ENCODE measurements at places on chromosomes 4 and X. TPM values are rescaled to one million over a fixed set of nuclear protein-coding genes. Genes with fewer than 3 reads are reported as not detected.
A peak's percentile ranks its signal among the peaks of the same experiment; 100 is the strongest.

Gene CXCL3
- not detected for total RNA-seq

Gene LONRF3
- total RNA-seq = 4.5 TPM

Gene CLNK
- total RNA-seq = not detected

Gene PRDM8
- 3.0 TPM for total RNA-seq

Gene SLC39A8
- total RNA-seq = 66.9 TPM

Gene AMOT
- 1.4 TPM for total RNA-seq

Gene GABRG1
- not detected for total RNA-seq

Gene TMPRSS11A
- total RNA-seq = not detected

- no peaks in the 10 kb centered on the region for H3K4me1 ChIP-seq
- H3K36me3 ChIP-seq = no peaks in the 10 kb centered on the region
- no peaks in the 10 kb centered on the region for H3K27me3 ChIP-seq
- H3K4me3 ChIP-seq = no peak overlapping the region
Observed at GRCh38 chrX:143781103-143781502, 60.6 kb upstream of the SPANXN2 start.

- H3K4me1 ChIP-seq = peaks cover 30% of the 10 kb centered on the region
- H3K27me3 ChIP-seq = no peaks in the 10 kb centered on the region
- peaks cover 20% of the 10 kb centered on the region for H3K36me3 ChIP-seq
- DNase-seq = peak; percentile 73
- peak overlapping the region; percentile 49 for H3K4me3 ChIP-seq
Observed at GRCh38 chrX:49039598-49040375, 3.4 kb downstream of the TFE3 start.

GRCh38 chr4:6474705-6475457, 2.5 kb upstream of the PPP2R2C start:
- DNase-seq = no peak
- no peaks in the 10 kb centered on the region for H3K36me3 ChIP-seq
- no peak overlapping the region for H3K4me3 ChIP-seq
- H3K4me1 ChIP-seq = peaks cover 7% of the 10 kb centered on the region
- H3K27ac ChIP-seq = no peak overlapping the region

- peaks cover 5% of the 10 kb centered on the region for H3K36me3 ChIP-seq
- H3K4me3 ChIP-seq = no peak overlapping the region
- H3K27me3 ChIP-seq = no peaks in the 10 kb centered on the region
Observed at GRCh38 chr4:142547974-142548373, 298.1 kb downstream of the INPP4B start.

DNA sequence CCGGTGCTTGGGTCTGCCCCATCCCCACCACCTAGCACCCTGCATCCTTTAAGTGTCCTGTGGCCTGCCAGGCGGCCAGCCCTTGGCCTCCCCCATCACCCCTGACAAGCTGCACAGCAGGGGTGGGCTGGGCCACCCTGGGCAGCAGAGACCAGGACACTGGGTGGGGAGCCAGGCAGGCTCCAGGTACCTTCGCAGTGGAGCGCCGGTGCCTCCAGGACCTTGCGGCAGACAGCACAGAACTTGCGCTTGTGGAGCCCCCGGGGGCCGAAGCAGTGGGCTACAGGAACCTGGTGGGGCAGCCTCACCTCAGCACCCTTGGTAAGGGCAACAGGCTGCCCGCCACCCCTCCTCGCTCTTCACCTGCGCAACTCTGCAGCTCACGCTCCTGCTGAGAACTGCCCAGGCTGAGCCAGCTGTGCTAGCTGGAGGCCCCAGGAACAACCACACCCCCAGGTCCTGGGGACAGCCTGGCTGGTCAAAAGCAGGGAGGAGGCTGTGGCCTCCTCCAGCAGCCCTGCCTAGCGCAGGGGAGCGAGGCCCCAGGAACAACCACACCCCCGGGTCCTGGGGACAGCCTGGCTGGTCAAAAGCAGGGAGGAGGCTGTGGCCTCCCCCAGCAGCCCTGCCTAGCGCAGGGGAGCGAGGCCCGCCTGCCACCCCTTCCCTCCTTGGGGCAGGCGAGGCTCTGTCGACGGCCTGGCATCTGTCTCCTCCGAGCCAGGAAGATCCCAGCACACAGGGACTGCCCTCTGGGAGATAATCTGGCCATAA, 4.6 kb downstream of the DGKQ start:
- H3K4me1 ChIP-seq = peaks cover 8% of the 10 kb centered on the region
- H3K4me3 ChIP-seq = no peak overlapping the region
- no peak overlapping the region for H3K27ac ChIP-seq
- no peaks in the 10 kb centered on the region for H3K27me3 ChIP-seq
- H3K36me3 ChIP-seq = no peaks in the 10 kb centered on the region
- DNase-seq = no peak

DNA sequence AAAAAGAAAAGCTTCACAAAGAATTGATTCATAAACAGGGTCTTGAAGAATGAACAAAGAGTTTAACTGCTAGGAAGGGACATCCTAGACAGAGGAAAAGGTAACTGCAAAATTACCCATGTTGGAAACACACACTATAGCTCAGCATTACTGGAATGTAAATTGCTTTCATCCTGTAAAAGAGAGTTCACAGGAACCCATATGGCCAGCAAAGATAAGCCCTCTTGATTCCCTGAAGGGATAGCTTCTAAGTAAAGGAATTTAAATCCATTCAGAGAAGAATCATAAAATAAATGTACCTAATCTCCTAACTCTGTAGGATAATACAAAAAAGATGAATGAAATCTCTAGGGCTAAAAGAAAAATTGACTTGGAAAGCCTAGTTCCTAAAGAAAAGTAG, 107.1 kb upstream of the INTU start:
- DNase-seq = no peak
- no peaks in the 10 kb centered on the region for H3K4me1 ChIP-seq
- H3K4me3 ChIP-seq = no peak overlapping the region
- H3K36me3 ChIP-seq = no peaks in the 10 kb centered on the region
- no peaks in the 10 kb centered on the region for H3K27me3 ChIP-seq

DNA sequence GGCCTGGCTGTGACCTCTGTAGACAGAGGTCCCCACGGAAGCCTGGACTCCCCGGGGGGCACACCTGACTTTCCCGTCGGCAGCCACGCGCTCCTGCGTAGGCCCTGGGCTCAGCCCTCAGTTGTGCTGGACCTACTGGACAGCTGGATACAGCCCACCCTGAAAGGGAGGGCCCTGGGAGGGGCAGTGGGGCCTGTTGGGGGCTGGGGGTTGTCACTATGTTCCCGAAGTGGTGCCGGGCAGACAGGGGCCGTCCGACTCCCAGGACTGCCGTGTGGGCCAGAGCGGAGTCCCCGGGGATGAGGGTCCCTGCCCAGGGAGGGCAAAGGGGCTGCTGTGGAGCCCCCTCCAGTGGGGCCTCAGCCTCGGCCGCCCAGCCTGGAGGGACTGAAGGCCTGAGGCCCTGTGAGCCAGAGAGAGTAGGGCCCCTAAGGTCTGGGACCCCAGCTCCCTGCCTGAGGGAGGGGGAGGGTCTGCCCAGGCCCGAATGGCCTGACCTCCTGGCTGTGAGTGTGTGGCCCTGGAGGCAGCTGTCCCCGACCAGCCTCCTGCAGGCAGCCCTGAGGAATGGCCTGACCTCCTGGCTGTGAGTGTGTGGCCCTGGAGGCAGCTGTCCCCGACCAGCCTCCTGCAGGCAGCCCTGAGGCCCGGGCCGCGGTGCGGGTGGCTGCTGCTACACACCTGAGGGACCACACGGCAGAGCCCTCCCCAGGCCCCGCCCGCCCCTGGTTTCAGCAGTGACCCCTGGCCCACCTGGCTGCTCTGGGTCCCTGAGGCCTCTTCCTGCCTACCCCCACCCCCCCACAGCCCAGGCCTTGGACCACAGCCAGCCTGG, 25.8 kb downstream of the FGFRL1 start:
- no peaks in the 10 kb centered on the region for H3K36me3 ChIP-seq
- no peak overlapping the region for H3K27ac ChIP-seq
- H3K4me3 ChIP-seq = no peak overlapping the region

DNA sequence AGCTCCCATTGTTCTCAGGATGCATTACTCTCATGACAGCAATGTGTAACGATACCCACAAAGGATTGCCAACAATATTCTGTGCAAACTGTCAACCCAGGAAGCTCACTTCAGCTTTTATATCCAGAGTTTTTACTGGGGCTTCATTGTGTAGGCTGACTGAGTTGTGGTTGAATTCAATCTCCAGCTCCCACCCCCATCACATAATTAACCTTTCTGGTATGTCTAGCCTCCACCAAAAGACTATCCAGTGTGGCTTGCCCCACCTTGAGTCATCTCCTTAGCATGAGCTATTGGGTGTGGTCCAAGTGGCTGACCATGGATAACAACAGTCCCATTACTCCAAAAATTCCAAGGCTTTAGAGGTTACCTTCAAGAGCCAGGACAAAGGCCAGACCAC, 17.7 kb upstream of the TAB3 start:
- no peak for DNase-seq
- peaks cover 10% of the 10 kb centered on the region for H3K4me1 ChIP-seq
- H3K36me3 ChIP-seq = no peaks in the 10 kb centered on the region
- H3K27me3 ChIP-seq = peaks cover 2% of the 10 kb centered on the region

DNA sequence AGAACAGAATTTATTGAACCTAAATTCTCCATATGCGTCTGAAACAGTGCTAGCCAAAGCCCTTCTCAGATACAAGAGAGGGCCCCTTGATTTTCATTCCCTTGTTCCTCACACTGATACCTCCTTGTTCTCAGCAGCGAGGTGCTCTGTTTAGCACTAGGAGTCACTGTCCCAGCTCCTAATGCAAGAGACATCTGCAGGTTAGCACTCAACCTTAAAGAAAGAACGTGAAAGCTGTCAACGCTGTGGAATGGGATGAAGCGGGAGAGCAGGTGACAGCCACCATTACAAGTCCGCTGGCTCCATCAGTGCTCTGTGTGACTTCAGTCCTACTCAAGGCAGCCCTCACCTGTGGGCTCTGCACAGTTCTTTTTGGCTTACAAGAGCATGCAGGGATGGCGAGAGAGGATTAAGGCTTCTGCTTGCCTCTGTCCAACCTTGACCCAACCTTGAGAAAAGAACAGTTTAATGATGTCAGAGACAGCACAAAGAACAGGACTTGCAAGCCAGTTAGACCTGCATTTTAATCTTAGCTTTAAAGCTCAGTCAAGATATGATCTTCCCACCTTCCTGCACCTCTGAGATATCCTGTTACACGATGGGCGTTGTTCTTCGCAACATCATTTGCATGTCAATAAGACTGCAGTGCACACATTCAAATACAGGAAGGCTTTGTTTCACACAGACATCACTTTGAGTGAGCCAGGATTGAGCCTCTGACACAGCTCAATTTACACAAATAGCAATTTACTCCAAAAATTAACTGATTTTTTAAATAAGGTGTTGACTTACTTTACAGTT, 95.1 kb downstream of the ARSF start:
- no peaks in the 10 kb centered on the region for H3K36me3 ChIP-seq
- no peaks in the 10 kb centered on the region for H3K4me1 ChIP-seq
- DNase-seq = no peak
- no peak overlapping the region for H3K27ac ChIP-seq
- peaks cover 1% of the 10 kb centered on the region for H3K27me3 ChIP-seq

DNA sequence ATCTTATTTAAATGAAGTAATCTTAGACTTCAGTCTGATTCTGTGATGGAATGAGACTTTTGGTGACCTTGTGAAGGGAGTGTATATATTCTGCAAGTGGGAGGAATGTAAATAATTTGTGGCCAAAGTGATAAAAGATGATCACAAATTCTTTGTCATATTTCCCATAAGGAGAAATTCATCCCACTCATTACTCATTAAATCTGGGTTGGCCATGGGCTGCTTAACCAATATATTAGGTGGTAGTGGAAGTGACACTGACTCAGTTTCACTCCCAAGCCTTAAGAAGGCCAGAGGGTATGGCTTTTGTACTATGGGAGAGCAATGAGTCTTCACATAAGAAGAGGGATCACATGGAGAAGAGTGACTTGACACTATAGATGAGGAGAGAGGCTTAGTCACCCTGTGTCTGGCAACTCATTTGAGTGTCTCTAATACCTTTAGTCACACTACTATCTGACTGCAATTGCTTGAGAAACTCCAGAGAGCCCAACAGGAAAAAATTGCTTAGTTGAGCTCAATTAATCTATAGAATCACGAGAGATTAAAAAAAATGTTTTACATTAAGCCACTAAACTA, 408.2 kb upstream of the PITX2 start:
- no peaks in the 10 kb centered on the region for H3K36me3 ChIP-seq
- H3K4me3 ChIP-seq = no peak overlapping the region
- no peaks in the 10 kb centered on the region for H3K4me1 ChIP-seq
- DNase-seq = no peak
- H3K27me3 ChIP-seq = no peaks in the 10 kb centered on the region

DNA sequence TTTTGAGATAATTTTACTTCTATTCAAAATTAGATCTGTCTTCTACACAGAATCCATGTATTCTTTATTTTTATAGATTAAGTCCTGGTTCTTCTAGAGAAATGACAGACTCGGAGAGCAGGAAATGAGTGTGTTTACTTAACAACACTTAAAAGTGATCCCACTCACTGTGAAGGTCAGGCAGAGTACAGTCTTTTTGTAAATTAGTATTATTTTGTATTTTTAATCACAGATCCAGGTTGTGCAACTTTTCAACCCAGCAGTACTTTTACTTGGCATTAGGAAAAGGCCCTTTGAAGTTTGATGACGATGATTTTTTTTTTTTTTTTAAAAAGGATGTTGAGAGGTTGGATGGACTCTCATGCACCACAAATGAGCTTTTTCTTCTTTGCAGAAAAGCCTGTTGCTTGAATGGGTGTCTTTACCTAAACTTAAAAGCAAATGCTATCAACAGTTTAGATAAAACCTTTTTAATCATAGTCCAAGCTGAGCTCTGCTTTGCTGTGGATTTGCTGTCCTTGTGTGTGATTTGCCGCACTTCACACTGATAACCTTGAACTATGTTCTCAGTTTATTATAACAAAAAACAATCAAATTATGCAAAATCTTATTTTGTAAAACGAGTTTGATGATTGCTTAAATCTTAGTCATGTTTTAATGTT, 114.1 kb downstream of the MXRA5 start:
- H3K4me1 ChIP-seq = no peaks in the 10 kb centered on the region
- H3K4me3 ChIP-seq = no peak overlapping the region
- H3K27ac ChIP-seq = no peak overlapping the region

DNA sequence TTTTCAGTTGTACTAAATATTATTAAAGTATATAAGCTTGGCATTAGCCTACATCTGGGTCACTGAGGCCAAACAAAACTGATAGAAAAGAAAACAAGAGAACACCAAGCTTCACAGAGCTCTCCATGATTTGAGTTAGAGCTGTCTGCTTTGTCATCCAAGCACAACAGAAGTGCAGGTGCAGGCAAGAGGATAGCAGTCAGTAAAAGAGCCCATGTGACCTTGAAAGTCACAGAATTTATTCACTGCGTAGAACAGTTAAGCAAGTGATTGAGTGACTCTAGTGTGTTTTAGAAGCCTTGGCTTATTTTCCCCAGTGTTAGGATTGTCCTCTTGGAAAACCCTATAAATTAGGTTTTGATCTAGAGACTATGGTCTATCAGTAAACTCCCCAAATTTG, 49.4 kb upstream of the PRDM5 start:
- no peak overlapping the region for H3K4me3 ChIP-seq
- no peak for DNase-seq
- no peaks in the 10 kb centered on the region for H3K4me1 ChIP-seq
